Posterior vena cava (tissue), 2 donors: ENCODE measurements at places on chromosomes 7 and 10. TPM values are rescaled to one million over a fixed set of nuclear protein-coding genes. Genes with fewer than 3 reads are reported as not detected.
A peak's percentile ranks its signal among the peaks of the same experiment; 100 is the strongest.

EZH2 gene
- total RNA-seq: 1.9 TPM

DNA sequence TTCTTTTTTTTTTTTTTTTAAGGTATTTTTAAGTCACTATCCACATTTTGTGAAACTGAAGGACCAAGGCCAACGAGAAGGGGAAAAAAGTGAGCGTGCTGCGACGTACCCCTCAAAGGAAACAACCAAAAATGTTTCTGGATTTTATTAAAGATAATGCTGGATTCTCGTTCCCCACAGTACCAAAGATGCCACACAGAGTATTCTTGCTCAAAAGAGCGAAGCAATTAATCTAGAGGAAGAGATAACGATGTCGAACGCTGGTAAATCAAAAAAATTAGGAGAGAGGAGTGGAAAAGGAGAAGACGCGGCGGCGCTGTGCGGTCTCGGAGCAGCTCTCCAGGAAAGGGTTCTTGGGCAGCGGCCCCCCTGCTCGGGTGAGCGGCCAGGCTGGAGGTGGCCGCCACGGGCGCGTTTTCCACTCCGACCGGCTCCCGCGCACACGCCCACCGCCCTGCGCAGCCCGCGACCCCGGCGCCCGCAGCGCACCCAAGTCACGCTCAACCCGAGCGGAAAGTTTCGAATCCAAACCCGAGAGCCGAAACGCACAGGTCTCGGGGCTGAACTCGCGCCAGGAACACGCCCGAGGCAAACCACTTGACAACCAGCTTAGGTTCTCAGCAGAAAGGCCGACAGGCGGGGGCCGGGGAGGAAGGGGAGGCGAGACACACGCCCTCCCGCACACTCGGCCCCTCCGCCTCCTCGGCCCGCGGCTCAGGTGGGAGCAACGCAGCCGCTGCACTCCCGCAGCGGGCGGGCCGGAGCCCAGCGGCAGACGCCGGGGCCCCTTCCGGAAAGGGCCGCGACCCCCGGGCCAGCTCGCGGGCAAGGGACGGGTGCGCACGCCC, 989 bp downstream of the SRPK2 start:
- peak; percentile 84 for DNase-seq

C10orf90 gene
- not detected for total RNA-seq

FKBP6 gene
- total RNA-seq: not detected

DNA sequence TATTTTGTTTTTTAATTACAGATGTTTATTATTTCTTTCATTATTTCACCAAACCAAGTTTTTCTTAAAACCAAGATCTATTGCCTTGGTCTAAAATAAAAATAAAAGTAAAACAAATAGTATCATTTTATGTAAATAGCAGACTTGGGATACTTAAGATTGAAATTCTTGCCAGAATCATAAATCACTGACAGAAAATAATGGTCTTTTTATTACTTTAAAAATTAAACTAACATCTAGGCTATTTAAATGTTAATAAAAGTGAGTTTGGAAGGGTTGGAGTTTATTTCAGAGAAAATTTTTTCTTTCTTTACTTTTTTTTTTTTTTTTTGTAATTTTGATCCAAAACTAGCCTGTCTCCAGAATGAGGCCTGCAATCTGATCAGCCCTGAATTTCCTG, 568.0 kb upstream of the IGFBP3 start:
- no peak for DNase-seq

ANXA7 gene
- 114 TPM for total RNA-seq

GRCh38 chr10:32938554-32939061, 19.4 kb downstream of the ITGB1 start:
- DNase-seq: no peak

- no peak for DNase-seq
Measured at GRCh38 chr7:107989618-107990373, 13.2 kb downstream of the LAMB1 start.

- no peak for DNase-seq
Measured at GRCh38 chr10:28489206-28489605, 43.7 kb upstream of the WAC start.

GRCh38 chr10:79483948-79484347, 28.4 kb upstream of the EIF5AL1 start:
- DNase-seq: peak; percentile 89

GRCh38 chr10:32386623-32387260, 39.8 kb upstream of the EPC1 start:
- no peak for DNase-seq

DNA sequence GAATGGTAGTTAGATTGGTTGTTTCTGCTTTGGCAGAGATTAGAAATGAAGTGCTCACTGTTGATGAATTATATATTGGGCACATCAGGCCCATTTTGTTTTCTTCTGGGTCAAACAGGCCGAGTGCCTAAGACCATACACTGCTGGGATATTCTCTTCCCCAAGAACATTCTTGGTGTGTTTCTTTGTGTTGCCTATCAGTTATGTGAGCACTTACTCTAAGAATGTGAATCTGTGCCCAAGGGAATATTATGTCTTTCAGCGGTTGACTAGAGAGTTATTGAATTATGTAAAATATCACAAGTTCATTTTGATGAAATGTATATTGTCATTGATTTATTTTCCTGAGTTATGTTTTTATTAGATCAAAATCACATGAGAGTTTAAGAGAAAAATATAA, 255.5 kb upstream of the SMIM30 start:
- DNase-seq: no peak
